ENCODE measurements at places on chromosomes 6 and 20. TPM values are rescaled to one million over a fixed set of nuclear protein-coding genes. Genes with fewer than 3 reads are reported as not detected.

DNA sequence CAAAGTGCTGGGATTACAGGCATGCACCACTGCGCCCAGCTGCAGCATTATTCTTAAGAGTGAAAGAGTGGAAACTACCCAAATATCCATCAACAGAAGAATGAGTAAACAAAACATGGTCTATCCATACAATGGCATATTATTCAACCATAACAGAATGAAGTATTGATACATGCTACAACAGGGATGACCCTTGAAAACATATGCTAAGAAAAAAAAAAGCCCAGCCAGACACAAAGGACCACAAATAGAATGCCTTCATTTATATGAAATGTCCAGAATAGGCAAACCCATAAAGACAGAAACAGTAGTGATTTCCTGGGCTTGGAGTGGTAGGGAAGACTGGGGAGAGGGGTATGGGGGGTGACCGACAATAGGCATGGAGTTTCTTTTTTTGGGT lies 7.1 kb downstream of the TUBB2B start:
- DNase-seq, result no peak

DNA sequence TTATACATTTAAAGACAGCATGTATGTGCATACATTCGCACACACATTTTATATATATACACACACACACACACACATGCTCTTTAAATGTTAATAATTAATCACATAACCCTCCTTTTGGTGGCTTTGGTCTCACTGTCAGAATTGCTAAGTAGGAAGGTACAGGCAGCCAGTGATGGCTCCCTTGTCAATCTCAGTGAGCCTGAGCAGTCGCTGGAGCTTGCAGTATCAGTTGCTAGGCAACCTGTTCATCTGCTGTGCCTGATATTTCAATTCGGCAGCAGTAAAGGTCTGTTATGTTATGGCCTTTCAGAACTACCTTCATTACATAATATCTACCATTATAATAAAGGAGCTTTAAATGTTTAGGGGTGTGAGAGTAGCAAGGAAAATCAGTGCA lies 374.3 kb downstream of the LMBRD1 start:
- DNase-seq, result no peak

GRCh38 chr20:745683-746301 lies 22.5 kb downstream of the SLC52A3 start:
- DNase-seq, result no peak

DNA sequence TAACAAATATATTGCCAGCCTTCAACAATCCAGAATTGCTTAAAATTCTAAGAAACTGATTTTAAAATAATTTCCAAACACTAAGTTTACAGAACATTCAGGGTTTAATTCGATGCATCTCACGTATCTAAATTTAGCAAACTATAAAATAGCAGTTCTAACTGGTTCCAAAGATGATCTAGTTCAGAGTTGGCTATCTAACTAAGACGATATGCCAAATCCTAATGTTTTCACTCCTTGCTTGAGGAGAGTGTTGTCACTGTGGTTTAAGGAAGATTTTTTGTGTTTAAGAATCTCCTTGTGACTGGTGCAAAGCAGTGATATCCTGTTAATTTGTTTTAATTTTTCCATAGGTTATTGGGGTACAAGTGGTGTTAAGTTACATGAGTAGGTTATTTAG lies 311.5 kb upstream of the ID4 start:
- DNase-seq, result no peak

GRCh38 chr20:32189691-32190615 lies 17.6 kb downstream of the PLAGL2 start:
- DNase-seq, result no peak

DNA sequence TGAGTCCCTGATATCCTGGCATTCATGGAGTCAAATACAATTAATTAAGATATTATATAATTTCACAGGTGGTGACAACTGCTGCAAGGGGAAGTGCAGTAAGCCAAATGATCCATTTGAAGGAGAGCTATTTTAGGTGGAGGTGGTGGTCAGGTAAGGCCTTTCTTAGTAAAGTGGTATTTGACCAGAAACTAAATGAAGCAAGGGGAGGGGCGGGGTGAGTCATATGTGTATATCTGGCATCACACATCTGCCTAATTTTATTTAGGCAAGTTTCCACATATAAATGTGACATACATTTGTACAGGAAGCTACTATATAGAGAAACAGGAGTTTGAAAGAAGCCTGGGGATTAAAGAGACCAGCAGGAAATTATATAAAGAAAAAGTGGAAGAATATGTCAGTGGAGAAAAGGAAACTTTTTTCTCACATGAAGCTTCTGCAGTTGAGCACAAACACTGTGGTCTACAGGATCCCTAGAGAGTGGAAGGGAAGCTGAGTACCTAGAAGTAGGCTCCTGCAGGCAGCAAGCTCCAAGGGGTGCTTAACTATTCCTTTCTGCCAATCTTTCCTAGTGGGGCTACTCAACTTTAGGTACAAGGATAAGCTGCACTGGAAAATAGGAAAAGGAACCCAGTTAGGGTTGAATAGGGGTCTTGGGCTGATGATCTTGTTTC lies 99.6 kb downstream of the OGFRL1 start:
- DNase-seq, result no peak

- peak; percentile 51 for DNase-seq
Observed at GRCh38 chr6:36593569-36594028, 563 bp upstream of the SRSF3 start.

DNA sequence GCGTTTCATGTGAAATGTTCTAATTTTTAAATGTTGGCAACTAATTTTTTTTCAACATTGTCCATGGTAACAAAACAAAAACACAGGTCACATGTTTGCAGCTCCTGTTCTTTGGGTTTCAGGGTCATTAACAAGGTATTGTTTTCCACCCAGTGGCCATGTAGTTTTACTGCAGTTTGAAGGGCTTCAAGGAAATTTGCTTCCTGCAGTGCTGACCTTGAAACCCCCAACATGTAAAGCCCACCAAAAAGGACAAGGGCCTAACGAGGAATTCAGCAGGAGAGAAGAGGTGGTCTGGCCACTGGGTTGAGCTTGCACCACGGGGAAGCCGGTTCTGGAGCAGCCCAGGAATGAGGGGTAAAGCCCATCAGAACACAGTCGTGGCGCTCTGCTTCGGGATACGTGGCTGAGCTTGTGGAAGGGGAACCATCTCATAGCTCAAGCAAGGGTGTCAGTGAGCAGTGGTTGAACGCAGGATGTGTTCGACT lies 13.9 kb upstream of the KLHL31 start:
- peak; percentile 61 for DNase-seq

DNA sequence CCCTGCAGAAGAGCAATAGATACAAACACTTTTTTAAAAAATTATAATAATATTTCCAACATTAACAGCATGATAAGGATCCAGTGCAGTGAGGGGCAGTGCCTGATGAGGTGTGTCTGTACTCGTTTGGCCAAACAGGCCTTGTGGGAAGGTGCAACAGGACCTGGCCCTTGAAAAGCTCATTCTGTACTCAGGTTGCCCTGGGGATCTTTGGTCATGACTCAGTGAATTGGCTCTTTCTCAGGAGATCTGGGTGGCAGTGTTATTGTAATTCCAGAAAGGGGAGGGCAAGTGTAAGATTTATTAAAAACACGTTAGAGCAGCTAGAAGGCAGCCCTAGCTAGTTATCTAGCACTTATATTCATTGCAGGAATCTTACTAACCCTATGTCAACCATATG lies 2.9 kb upstream of the SPINT3 start:
- DNase-seq, result no peak

GRCh38 chr20:57688864-57689263 lies 21.0 kb downstream of the PMEPA1 start:
- no peak for DNase-seq

GRCh38 chr6:163398815-163399214 lies 15.7 kb upstream of the QKI start:
- DNase-seq, result no peak

- no peak for DNase-seq
Observed at GRCh38 chr6:4908062-4908461, 95.8 kb downstream of the RPP40 start.

DNA sequence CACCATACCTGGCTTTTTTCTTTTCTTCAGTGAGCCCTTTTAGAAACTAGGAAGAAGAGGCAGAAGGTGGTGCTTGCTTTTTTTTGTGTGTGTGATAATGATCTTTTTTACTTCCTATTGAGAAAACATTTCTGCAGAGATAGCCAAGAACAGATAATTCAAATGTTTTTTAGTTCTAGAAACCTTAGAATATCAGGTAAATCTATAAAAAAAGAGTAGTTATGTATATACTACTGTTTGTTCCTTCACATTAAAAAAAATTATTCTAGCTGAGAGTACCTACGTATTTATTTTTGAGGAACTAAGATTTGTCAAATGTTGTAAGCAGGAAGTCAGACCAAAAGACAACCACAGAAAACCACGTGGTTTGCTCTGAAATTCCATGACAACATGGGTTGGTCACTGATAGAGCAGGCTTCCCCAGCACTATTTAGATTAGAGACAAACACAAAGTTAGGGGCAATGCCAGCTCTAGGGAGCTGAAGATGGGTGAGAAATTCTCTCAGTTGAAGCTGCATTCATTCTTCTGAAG lies 12.8 kb downstream of the STK4 start:
- peak; percentile 32 for DNase-seq

DNA sequence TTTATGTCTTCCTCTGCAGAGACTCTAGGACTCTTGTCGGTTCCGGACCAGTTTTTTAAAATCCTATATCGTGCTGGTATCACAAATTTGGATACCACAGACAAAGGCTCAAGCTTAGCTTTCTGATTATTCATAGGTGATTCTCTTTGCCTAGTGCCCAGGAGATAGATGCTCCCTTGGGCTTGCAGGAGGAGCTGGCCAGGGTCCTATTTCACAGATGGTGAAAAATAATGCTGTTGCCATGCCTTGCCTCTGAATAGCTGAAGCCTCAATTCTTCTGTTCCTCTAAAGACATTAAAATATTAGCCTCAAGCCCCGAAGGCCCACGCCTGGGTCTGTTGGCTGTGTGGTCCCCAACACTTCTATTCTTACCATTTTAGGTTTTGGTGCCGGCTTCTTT lies 123.9 kb upstream of the BACH2 start:
- DNase-seq, result no peak

DNA sequence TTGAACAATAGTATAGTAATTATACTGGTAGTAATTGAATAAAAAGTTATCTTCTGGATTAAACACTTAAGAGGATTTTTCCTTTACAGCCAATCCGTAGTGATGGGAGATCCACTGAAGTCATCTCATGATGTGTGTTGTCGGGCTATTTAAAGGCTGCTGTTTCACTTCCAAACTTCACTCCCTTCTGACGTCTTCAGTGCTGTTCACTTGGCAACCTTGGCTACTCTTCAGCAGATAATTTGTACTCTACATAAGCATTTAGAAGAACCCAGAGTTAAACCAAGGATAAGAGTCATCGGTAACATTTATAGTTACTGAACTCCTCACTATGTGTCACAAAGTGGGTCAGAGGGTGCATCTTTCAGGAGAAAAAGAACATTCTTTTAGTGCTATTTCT lies 179.1 kb upstream of the EYA4 start:
- peak; percentile 96 for DNase-seq

DNA sequence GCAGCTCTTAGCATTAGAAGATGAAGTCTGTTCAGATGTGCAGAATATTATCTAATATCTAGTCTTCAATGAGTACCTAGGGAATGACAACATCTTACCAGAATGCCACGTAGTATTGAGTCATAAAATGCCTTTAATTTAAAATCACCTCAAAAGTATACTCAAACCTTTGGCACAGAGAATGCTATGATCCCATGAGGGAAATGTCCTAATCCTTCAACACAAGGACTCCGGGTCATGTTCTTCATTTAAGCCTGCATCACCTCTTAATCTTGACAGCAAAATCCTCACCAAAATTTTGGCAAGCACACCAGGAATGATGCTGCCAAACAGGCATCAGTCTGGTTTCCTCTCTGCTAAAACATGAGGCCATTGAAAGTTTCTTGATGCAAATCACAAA lies 23.6 kb upstream of the MARCKS start:
- no peak for DNase-seq

- DNase-seq, result peak; percentile 44
Observed at GRCh38 chr6:94052749-94053148, 633.4 kb upstream of the EPHA7 start.

- DNase-seq, result peak; percentile 98
Observed at GRCh38 chr6:31958741-31959739, at the start of the genes NELFE and SKIC2. TSS of gene NELFE (minus strand) at chr6:31958971. CDS start at chr6:31958446, 525 bp downstream. TSS of gene SKIC2 (plus strand) at chr6:31959175. CDS start at chr6:31959193, 18 bp downstream.

DNA sequence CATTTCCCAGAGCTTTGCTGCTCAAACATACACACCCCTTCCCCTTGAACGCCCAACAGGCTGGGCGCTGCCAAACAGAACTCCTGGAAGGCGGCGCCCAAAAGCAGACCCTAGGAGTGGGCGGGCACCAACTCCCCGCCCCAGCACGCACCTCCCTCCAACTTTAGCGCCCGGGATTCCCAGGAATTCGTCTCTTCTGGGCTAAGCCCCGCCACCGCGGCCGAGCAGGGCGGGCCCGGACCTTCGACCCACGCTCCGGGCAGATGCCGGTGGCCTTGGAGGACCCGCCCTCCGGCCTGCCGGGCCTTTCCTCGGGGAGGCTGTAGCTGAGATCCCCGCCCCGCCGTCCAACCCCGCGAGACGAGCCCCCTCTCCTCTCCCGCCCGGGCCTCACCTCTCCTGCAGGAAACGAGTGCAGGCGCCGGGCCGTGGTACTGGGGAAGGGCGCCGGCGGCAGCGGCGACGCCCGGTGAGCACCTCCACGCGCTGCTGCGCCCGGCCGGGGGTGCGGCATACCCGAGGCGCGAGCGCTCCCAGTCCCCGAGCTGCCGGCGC lies 659 bp downstream of the MCUR1 start:
- DNase-seq, result peak; percentile 81

GRCh38 chr6:159645640-159646039 lies 47.4 kb downstream of the SOD2 start:
- DNase-seq, result no peak

DNA sequence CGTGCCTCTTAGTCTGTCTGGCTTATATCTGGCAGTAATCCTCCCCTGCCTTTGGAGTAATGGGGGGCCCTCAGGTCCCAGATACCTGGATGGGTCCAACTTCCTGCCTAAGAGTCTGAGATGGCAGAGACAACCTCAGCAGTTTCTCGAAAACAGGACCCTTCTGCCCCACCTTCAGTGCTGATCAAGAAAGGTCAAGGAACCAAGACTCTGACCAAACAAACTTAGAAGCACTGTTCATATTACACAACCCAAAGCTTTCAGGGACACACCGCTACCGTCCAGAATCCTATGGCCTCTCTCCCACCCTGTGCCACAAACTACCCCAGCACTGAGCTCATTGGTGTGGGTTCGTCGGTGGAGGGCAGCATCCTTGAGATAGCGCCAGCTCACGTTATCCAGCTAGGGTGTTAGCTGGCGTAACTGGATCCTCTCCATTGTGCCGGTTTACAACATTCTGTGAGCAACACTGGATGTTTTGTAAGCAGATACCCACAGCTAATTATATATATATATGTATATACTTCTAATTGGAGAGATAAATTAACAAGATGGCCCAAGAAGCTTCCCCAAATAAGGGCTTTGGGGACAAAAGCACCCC lies 7.6 kb upstream of the TMC2 start:
- DNase-seq, result no peak

The CTSZ gene
- total RNA-seq, result 187 TPM

The HUS1B gene
- 0.56 TPM for total RNA-seq

The COL9A3 gene
- 8.6 TPM for total RNA-seq

The HFE gene
- total RNA-seq, result 15.8 TPM

The EEF1A1 gene
- total RNA-seq, result 13,460 TPM

The C6orf132 gene
- not detected for total RNA-seq

The COL12A1 gene
- 1.1 TPM for total RNA-seq

The CASS4 gene
- not detected for total RNA-seq

The CDH4 gene
- not detected for total RNA-seq

The FBXL4 gene
- 19.8 TPM for total RNA-seq

The SLC35D3 gene
- total RNA-seq, result not detected
